Activated CD8-positive, alpha-beta T cell treated with anti-CD3 and anti-CD28 coated beads for 36 hours (primary cell): ENCODE measurements at places on chromosomes 2 and 18. TPM values are rescaled to one million over a fixed set of nuclear protein-coding genes. Genes with fewer than 3 reads are reported as not detected.

ABCG8 gene
- not detected for total RNA-seq

ARHGEF33 gene
- not detected for total RNA-seq

MEX3C gene
- total RNA-seq = 51.5 TPM

TSPYL6 gene
- not detected for total RNA-seq

LRRC30 gene
- total RNA-seq = not detected

CASP10 gene
- total RNA-seq = 18.3 TPM
